ENCODE measurements at places on chromosomes 7 and 10.

- no peak for DNase-seq
Measured at GRCh38 chr10:84412482-84412881, 84.1 kb downstream of the CCSER2 start.

DNA sequence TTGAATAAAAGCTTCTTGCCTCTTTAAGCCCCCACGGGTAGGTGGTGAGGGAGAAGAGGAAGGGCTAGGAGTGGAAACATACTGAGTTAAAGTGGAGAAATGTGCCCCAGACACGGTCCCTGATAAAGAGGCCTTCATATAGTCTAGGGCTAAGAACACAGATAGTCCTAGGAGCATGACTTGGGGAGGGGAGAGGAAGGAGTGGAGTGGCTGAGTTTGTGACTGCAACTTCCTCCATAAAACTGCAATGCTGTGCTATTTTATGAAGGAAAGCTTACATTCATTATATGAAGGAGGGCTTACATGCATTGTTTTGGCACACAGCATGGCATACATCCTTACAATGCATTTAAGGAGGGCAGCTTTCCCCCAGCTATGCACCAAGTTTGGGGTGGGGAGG, 1129.4 kb upstream of the LRRTM3 start:
- no peak for DNase-seq

DNA sequence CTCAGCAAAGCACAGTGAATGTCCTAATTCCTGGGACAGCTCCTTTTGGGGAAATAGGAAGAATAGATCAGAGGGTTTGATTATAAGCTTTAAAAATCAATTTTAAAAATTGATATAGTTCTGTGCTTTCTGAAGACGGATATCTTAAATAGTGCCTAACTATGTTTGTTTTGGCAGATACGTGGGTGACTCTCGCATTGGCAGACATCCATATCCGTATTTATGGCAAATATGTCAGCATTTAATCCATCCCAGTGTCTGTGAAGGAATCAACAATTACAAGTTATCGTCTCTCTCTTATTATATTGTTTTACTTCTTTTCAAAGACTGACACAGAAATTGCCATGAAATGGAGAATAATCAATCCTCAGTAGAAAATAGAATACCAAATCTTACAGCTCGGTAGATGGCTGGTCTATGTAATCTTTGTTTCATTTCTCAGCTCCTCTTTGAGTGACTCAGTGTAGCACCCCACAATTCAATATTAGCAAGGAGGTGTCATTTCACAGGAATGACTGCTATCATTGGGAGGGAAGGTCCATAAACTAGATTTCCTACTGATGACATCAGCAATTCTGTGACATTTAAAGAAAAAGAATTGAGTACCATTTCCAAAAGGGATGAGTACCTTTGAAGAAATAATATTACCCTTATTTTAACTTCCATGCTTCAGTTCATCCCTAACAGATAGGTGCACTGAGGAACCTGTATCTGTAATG, 186.4 kb upstream of the NFE2L3 start:
- no peak for DNase-seq

- DNase-seq = no peak
Measured at GRCh38 chr10:1366322-1366691, 310.1 kb downstream of the WDR37 start.

DNA sequence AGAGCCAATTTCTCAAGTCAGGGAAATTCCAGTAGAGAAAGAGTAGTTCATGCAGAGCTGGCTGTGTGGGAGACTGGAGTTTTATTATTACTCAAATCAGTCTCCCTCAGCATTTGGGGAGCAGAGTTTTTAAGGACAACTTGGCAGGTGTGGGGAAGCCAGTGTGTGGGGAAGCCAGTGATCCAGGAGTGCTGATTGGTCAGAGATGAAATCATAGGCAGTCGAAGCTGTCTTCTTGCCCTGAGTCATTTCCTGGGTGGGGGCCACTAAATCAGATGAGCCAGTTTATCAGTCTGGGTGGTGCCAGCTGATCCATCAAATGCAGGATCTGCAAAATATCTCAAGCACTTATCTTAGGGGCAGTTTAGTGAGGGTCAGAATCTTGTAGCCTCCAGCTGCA, 194.6 kb upstream of the NRG3 start:
- no peak for DNase-seq

GRCh38 chr7:91344911-91345310, 80.7 kb downstream of the FZD1 start:
- no peak for DNase-seq

DNA sequence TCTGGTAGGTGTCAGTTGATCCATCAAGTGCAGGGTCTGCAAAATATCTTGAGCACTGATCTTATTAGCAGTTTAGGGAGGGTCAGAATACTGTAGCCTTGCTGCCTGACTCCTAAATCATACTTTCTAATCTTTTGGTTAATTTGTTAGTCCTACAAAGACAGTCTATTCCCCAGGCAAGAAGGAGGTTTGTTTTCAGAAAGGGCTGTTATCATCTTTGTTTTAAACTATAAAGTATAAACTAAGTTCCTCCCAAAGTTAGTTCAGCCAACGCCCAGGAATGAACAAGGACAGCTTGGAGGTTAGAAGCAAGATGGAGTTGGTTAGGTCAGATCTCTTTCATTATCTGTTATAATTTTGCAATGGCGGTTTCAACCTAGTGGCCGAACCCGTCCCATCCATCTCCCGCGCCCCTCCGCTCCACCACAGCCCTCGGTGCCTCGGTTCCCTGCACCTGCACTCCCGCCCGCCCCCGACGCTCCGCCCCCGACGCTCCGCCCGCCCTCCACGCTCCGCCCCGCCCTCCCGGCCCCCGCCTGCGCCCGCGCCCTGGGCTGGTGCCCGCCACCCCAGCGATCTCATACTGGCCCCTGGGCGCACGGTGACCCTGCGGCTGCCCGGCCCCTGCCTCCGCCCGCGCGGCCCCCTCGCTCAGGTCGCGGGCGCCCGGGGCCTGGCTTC, at the start of gene ADCK2:
TSS of gene ADCK2 (plus strand) at position 564 of the 681 bp plus-strand sequence. CDS start 386 bp downstream, outside the sequence.
- DNase-seq = peak; percentile 52

DNA sequence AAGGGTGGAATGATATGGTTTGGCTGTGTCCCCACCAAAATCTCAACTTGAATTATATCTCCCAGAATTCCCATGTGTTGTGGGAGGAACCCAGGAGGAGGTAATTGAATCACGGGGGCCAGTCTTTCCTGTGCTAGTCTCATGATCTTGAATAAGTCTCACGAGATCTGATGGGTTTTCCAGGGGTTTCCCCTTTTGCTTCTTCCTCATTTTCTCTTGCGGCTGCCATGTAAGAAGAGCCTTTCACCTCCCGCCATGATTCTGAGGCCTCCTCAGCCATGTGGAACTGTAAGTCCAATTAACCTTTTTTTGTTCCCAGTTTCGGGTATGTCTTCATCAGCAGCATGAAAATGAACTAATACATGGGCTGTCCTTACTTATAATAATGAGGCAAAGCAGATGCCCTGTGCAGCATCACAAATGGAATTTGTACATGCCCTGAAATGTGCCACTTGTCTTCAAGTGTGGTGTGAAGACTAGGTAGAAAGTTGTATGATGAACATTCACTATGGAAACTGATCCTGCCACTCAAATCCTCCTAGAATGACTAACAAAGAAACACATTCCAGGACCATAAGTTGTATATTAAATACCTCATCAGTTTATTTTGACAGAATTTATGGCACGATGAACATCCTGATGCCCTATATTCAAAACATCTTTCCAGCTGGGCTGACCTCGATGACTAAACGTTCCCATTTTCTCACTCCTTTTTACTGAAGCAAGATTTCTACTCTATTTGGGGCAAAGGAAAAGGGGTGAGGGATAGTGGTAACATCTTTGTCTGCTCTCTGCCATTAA, 122.8 kb upstream of the CTTNBP2 start:
- DNase-seq = no peak

DNA sequence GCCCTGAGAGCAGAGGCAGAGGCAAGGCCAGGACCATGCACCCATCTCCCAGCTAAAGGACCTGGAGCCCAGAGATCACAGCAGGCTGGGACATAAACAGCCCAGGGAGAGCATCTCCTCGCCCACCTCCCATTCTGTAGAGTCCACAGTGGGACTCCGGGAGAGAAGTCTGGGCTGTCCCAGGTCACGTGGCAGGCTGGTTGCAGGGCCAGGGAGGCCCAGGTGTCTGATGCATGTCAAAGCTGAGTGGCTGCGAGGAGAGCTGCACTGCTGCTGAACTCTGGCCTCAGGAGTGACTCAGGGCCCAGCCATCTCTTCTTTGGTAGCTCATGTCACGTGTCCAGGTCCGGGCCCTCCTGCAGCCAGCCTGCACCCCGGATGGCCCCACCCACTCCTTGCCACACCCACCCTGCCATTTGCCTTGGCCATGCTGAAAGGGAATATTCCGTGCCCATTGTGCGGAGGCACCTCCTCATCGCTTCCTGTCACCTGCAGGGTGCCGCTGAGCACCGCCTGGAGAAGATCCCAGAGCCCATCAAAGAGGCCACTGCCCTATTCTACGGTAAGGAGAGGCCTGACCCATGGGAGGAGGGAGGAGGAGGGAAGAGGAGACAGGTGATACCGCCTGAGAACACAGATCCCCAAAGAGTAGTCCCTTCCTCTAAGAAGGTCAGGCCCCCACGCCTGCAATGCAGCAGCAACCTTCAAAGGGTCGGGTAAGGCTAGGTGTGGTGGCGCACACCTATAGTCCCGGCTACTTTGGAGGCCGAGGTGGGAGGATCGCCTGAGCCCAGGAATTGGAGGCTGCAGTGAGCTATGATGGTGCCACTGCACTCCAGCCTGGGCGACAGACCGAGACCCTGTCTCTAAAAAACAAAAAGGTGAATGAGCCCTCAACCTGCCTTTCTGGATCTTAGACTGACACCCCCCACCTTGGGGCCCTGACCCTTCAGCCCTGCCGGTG, 12.6 kb upstream of the SH2B2 start:
- no peak for DNase-seq

- DNase-seq = peak; percentile 45
Measured at GRCh38 chr7:16999541-17000267, 117.9 kb upstream of the AGR3 start.

- DNase-seq = no peak
Measured at GRCh38 chr10:59754951-59755350, 1.7 kb upstream of the MRLN start.

GRCh38 chr10:122014652-122015248, 25.8 kb downstream of the TACC2 start:
- DNase-seq = no peak

GRCh38 chr7:111027396-111027795, 63.5 kb upstream of the LRRN3 start:
- DNase-seq = no peak

- DNase-seq = no peak
Measured at GRCh38 chr7:1713502-1714484, 43.7 kb downstream of the ELFN1 start.

DNA sequence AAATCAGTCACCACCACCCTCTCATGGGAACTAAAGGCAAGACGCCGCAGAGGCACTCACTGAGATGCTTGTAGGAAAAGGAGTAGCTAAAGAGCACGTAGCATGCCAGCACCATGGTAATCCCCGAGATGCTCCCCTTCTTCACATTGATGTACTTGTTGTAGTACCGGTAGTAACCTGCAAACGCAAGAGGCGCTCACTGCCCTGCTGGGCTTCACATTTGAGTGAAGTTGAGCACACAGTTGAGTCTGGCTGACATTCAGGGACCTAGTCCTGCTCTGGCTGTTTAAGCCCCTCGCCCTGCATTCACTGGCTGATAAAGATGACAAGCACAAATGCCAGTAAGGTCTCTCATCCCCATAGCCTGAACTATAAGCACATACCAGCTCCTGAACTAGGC, 6.9 kb downstream of the ATP5MF start:
- DNase-seq = peak; percentile 45

- DNase-seq = no peak
Measured at GRCh38 chr7:18570890-18571478, 75.4 kb downstream of the HDAC9 start.

DNA sequence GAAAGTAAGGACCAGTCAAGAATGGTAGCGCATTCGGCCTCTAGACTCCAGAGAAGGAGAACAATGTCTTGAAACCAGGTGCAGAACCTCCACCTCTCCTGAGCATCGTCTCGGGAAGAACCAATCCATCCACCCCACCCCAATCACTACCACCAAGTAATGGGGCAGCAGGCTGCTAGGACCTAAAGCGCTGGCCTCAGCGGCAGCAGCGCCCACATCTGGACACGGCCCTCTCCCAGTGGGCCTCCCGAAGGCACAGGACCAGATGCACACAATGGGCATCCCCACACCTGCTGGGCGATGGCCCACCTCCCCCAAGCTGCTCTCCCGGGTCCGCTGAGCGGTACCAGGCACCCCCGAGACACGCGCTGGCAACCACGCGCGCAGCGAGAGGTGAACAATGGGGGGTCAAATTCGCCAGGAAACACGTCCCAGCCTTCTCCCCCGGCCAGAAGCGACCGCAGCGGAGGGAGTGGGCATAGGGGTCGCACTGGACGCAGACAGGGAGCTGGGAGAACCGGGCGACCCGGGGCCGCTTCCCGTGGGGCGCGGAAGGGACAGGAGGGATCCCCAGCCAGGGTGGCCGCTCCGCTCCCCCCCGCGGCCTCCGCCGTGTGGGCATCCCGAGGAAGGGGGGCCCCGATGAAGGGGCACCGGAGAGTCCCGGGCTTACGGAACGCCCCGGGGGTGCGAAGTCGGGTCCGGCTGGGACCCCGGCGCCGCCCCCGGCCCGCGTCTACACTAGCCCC, 506 bp downstream of the CTTNBP2 start:
- DNase-seq = no peak

- no peak for DNase-seq
Measured at GRCh38 chr7:582081-582835, 62.6 kb upstream of the PDGFA start.

DNA sequence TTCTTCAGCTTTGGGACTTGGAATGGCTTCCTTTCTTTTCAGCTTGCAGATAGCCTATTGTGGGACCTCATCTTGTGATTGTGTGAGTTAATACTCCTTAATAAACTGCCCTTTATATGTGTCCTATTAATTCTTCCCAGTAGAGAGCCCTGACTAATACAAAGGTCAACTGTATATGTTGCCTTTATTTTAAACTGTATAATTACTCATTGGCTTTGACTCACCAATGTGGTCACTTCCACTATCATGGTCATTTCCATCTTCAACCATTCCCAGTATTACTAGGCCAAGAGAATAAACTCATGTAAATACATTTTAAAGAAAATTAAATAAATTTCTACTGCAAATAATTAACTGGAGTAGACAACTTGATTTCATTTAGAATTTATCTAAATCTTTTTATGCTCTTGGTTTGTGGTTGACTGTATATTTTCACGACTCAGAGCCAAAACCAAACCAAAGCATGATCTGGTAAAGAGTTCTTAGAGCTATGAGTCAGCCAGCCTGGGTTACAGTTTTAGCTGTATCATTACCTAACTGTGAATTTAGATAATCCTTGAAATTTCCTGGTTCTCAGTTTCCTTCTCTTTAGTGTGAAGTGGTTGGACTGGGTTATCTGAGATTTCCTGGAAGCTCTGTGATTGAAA, 188.4 kb downstream of the PPP1R3A start:
- no peak for DNase-seq

- no peak for DNase-seq
Measured at GRCh38 chr7:132004529-132004928, 448.1 kb upstream of the PODXL start.
